LHCN-M2 (cell line): ENCODE measurements at places on chromosomes 1 and 21. TPM values are rescaled to one million over a fixed set of nuclear protein-coding genes. Genes with fewer than 3 reads are reported as not detected.

KRTAP7-1 gene
- not detected in 2 replicates for total RNA-seq

GRCh38 chr1:19844731-19845495 is 29.8 kb upstream of the RNF186 start:
- DNase-seq, result peak; percentile 22

- no peak for DNase-seq
These were observed 610.8 kb downstream of the LMO4 start for GRCh38 chr1:87939444-87939843.

ARHGEF16 gene
- total RNA-seq, result not detected in 2 replicates

- DNase-seq, result peak; percentile 4
These were observed 294.4 kb downstream of the PLPP3 start for GRCh38 chr1:56284928-56285327.

DNA sequence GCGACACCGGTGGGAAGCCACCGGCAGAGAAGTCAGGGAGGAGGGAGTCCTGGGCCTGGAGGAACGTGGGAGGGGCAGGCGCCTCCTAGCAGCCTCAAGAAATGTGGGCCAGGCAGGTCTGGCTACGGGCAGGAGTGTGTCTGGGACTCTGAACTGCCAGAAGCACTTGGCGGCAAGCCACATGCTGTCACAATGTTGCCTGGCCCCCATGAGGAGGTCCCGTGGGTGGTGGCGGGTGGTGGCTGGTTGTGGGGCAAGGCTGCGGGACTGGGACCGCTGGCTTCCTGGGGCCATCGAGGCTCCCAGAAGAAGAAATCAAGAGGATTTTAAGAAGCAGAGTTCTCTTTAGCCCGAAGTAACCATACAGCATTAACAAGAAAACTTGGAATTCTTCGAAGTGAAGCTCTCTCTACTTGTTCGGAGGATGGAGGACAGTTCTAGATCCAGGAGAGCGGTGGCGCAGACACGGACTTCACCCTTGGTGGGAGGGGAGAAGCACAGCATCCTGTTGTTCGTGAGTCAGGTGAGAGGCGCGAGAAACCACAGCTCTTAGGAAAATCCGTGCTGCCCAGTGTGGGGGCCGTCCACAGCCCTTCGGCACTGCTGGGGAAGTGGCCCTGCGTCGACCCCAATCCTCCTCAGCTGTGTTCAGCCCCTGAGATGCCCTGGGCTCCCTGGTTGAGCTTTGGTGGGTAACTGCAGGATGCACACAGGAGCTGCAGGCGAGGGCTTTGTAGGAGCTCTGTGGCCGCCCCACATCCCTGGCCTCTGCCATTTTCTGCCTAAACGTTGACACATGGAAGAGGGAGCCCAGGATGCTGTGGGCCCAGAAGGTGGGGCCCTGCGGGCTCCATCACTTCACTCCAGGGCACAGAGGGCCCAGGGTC is 12.4 kb downstream of the SKI start:
- DNase-seq, result no peak

DNA sequence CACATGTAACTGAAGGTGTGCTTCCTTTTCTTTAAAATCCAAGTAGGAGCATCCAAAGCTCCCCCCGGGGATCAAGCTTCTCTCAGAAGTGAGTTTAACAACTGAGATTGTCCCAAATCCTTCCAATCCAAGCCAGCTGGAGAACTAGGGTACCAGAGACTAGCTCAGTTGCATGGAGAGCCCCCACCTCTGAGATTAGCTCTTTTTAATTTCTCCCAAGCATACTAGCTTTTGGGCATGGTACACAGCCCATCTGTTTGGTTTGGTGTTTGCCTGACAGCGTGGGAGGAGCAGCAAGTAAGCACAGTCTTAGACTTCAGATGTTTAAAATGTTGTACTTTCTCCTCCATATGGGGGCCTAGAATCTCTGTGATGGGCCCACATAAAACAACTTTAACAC is 142.8 kb downstream of the ASTN1 start:
- DNase-seq, result no peak

HEYL gene
- 41.6 and 52.6 TPM in 2 replicates for total RNA-seq

ATAD3C gene
- not detected in 2 replicates for total RNA-seq

FMO3 gene
- total RNA-seq, result not detected in 2 replicates

DNA sequence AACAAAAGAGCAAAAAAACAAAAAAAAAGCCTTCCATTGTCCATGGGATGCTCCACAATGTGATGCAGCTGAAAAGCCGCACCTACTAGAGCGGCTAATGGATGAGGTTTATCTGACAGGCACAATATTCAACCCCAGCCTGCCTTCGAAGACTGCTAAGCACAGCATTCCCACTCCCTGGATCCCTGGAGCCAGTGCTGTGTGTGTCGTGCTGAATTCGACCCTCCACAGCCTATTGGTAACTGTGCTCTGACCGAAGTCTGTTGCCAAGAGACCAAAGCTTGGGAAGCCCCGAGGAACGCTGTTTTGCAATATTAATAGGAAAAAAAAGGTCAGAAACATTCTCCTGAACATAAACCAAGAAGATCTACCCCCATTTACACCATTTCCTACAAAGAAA is 57.2 kb upstream of the PUM1 start:
- DNase-seq, result no peak

NECTIN4 gene
- total RNA-seq, result 0.26 TPM in 1 of 2 replicates, not detected in the other

GRCh38 chr1:228064296-228064695 is 18.2 kb upstream of the ARF1 start:
- DNase-seq, result no peak

DRAXIN gene
- under 0.01 and 0.13 TPM in 2 replicates for total RNA-seq

CCDC27 gene
- not detected in 2 replicates for total RNA-seq

DNA sequence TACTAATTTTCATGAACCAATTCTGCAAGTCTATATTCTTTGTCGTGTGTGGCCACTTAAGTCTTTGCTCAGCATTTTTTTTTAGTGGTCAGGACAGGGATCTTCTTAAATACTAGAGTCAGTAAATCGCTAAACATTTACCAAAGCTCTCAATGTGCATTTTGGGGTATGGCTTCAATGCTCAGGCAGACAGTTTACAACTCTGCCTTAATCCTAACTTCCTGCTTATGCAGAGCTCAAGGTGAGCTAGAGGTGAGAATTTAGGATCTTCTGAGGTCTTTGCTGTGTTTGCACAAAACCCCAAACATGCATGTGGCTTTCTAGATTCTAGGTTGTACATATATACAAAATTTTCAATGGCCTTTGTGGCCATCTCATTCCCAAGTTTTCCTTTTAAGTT is 153.0 kb downstream of the DNM3 start:
- DNase-seq, result no peak

DNA sequence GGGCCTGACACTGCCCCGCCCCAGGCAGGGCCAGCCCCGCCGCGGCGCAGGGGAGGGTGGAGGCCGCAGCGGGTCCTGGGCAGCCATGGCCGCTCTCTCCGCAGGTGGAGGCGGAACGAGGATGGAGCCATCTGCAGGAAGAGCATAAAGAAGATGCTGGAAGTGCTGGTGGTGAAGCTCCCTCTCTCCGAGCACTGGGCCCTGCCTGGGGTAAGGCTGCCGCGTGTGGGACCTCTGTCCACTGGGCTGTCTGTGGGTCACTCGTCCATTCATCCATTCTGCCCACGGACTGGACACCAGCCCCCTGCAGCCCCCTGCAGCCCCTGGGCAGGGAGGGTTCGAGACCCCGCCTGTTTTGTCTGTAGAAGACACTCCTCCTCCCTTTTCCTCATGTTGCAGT is 18.4 kb upstream of the LRRC3 start:
- no peak for DNase-seq

CFAP74 gene
- total RNA-seq, result not detected in 2 replicates

- peak; percentile 34 for DNase-seq
These were observed 410.1 kb upstream of the PLXNA2 start for GRCh38 chr1:208654241-208654640.

DNA sequence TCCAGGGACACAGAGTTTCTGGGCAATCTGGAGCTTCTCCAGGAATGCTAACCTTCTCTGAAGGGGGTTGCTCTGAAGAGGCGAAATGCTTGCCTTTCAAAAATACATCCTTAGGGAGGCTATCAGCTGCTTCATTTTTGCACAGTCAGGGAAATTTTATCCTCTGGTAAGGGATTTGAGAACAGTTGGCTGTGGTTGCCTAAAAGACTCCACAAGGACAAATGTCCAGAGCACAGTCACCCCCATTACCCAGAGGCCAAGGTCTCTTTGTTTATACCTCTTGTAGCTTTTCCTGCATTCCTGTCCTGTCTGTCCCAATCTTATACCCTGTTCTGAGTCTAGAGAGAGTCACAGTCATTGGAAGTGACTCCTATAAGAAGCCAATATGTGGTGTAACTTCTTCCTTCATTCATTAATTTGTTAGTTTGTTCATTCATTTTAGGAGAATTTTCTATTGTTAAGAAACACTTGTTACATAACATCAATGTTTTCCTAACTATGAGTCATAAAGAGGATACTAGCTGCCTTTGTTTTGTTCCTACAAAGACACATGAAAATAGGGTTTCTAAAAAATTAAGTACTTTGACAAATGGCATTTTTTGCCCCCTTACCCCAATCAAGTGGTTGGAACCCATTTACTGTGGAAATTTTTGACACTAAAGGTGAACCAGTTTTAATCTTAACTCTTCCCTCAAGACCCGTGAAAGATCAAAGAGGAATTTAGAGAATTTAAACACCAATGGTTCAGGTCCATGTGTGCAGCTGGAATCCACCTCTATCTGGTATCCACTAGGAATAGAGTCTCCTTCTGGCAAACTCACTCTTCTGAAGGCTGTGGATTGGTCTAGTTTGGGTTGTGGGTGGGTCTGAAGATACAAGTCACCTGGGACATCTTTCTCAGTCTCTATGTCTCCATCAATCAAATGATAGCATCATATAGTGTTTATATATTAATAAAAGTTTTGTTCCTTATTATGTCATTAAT is 47.1 kb downstream of the GPR88 start:
- DNase-seq, result peak; percentile 90

DNA sequence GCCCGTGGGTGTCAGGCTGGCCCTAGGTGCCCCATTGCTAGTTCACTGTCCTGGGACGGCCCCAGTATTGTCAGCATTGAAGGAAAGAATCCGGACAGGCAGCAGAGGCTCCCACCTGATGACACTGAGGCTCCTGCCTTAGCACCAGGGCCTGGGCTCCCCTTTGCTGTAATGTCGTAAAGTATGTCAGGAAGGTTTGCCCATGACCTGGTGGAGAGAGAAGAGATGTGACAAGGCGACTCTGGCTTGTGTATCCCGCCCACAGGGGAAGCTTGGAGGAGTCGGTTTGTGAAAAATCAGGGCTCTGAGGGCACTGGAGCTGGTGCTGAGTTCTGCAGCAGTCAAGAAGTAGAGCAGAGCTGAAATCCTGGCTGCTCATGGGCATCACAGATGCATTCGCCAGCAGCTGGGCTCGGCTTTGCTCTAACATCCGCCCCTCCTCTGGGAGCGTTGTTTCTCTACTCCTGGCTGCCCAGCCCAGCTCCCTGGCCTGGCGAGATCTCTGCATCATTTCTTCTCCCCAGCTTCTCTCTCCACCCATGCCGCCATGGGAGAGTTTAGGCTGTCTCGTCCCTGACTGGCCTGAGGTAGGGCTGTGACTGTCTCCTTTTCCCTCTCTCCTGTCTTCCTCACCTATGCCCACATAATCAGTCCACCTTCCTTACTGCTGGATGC is 74.1 kb downstream of the ADARB1 start:
- no peak for DNase-seq

- no peak for DNase-seq
These were observed 22.5 kb downstream of the ANP32E start for GRCh38 chr1:150213170-150214098.

GRCh38 chr1:51305371-51305823 is 25.0 kb downstream of the TTC39A start:
- no peak for DNase-seq

DNA sequence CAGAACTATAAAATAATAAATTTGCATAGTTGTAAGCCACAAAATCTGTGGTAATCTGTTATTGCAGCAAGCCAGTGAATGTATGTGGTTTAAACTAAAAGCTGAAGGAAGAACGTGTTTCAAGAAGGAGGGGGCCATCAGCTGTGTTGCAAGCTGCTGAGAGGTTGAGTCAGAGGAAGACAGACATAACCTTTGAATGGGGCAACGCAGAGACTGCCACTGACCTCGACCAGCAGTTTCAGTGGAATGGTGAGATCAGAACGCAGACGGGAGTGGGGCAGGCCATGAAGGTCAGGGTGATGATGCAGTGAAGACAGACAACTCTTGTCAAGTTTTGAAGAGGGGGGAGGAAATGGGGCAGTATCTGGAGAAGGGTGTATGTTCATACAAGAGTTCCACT is 23.2 kb upstream of the QSOX1 start:
- DNase-seq, result peak; percentile 86

GRCh38 chr1:178694923-178695525 is 30.0 kb upstream of the RALGPS2 start:
- no peak for DNase-seq

DNA sequence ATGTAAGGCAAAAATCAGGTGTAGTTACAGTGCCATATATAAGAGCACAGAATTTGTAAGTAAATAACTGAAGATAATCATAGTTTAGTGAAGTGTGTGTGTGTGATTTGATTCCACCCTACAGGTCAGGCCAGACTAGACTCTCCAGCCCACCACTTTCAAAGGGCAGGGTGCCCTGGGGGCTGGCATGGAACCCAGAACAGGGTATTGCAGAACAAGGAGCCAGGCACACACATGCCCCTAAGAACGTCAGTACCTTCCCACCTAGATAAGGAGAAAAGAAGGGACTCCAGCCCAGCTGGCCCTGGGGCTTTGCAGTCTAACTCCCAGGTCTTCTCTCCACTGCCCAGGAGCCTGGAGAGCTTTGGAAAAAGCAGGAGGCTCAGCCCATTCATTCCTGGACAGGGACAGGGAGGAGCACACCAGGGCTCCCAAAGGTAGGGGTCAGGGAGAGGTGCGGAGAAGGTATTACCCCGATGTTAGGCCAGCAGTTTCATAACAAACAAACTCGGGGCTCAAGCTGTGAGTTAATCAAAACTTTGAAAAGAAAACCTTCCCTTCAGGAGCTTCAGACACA is 149.7 kb upstream of the VANGL1 start:
- DNase-seq, result no peak

DNA sequence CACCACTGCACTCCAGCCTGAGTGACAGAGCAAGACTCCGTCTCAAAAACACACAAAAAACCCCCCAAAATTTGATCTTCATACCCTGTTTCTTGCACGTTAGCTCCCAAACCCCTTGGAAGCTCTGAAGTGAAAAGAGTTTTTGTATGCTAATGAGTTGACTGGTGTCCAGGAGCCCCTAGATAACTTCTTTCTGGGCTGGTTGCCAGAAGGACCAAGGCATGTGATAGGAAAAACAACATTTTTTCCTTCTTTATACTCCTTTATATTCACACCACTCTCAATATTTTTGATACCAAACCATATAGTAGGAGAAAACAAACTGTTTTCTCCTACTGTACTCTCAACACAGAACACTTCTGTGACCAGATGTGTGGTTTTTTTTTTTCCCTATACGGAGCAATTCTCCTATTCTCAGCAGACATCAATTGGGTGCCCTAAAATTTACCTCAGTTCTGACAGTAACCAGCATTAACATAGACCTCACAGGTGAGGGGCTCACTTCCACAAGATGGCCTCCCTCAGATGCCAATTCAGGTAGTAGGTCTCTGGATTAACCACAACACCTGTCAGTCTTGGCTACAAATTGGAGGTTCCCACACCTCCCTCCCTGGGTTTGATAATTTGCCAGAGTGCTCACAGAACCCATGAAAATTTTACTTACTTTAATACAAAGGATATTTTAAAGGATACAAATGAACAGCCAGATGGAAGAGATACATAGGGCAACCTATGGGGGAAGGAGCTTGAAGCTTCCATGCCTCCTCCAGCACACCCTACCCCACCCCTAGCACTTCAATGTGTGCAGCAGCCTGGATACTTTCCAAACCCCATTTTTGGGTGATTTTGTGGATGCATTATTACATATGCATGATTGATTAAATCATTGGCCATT is 25.6 kb downstream of the ZYG11B start:
- DNase-seq, result no peak

SIPA1L2 gene
- total RNA-seq, result 0.90 and 1.6 TPM in 2 replicates
